Stimulated activated naive CD8-positive, alpha-beta T cell treated with anti-CD3 and anti-CD28 coated beads, Interleukin-15, Interleukin-2, amounts not matched to agents 100 U/mL and 50 U/mL, for 24 hours (primary cell): ENCODE measurements at places on chromosomes 7 and 10.

- no peak for DNase-seq
Observed at GRCh38 chr7:6482743-6483119, 35.0 kb upstream of the DAGLB start.

GRCh38 chr10:96337106-96337505 is 21.7 kb downstream of the OPALIN start:
- DNase-seq: no peak

DNA sequence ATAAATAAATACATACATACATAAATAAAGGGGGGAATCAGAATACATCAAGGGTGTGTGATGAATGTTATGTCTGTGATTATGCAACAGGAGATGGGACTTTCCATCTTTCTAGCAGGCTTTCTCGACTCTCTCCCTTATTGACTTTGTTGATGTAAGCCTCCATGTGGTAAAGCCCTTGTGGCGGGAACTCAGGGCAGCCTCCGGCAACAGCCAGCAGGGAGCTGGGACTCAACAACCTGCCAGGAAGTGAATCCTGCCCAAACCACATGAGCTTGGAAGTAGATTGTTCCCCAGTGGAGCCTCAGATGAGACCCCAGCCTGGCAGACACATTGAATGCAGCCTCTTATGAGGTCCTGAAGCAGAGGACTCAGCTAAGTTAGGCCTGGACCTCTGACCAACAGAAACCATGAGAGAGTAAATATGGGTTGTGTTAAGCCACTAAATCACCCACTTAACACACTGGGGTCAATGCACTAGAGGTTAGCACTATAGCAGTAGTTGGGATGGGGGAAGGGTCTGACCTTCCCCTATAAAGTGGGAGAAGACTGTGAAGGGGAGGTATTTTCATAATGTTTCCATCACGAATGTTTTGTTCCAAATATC is 104.0 kb downstream of the JCAD start:
- no peak for DNase-seq

DNA sequence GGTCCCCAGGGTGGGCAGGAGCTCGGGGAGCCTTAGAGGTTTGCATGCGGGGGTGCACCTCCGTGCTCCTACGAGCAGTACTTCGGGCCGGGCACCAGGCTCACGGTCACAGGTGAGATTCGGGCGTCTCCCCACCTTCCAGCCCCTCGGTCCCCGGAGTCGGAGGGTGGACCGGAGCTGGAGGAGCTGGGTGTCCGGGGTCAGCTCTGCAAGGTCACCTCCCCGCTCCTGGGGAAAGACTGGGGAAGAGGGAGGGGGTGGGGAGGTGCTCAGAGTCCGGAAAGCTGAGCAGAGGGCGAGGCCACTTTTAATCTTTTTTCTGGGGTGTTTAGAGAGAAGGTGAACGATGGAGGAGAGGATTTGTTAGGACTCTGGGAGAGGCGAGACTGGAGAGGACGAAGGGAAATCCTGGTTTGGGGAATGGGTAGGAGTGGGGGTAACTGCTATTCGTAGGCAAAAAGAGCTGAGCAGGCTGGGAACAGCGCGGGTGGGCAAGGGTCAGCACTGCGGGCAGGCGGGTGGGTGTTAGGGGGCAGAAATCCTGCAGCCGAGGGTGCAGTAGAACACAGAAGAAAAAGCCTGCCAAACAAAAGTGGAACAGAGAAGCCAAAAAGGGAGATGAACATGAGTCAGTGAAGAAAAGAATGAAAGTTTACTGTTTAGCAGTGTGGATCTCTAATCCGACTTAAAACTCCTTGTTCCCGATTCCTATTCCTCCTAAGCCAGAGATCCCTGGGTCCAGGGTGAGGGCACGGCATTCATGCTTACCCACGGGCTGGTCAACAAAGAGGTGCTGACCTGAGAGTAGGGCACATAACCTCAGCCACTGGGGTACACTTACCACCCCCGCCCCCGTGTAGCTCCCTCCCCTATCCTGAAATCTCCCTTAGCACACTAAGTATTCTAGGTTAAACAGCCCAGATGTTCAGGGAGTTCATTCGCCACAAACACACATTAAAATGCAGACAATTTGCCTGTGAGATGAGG is 26.9 kb downstream of the PRSS2 start:
- DNase-seq: peak; percentile 58

- DNase-seq: no peak
Observed at GRCh38 chr10:14397066-14397465, 66.3 kb upstream of the FRMD4A start.

DNA sequence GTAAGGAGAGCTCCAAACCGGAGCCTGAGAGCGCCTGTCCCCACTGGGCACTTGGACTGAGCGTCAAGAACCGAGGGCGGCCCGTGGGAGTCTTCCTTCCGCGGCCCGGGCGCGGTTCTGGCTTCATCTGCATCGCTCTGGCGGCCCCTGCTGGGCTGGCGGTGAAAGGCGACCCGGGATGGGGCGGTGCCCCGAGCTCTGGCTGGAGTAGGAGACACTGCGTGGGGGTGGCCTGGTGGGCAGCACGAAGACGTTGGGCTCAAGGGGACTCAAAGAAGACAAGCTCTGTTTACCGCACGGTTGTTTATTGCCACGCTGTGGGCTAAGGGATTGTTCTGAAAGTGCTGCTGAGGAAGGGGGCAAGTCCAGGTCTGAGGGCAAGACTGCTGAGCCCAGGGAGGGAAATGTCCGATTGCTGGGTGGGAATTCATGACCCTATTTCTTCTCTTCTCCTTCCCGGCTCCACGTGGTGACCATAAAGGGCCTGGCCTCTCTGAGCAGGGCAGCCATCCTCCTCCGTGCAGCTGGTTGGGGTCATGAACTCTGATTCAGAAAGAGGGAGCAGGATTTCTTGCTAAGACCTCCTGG is 29.8 kb downstream of the PLAU start:
- peak; percentile 90 for DNase-seq

DNA sequence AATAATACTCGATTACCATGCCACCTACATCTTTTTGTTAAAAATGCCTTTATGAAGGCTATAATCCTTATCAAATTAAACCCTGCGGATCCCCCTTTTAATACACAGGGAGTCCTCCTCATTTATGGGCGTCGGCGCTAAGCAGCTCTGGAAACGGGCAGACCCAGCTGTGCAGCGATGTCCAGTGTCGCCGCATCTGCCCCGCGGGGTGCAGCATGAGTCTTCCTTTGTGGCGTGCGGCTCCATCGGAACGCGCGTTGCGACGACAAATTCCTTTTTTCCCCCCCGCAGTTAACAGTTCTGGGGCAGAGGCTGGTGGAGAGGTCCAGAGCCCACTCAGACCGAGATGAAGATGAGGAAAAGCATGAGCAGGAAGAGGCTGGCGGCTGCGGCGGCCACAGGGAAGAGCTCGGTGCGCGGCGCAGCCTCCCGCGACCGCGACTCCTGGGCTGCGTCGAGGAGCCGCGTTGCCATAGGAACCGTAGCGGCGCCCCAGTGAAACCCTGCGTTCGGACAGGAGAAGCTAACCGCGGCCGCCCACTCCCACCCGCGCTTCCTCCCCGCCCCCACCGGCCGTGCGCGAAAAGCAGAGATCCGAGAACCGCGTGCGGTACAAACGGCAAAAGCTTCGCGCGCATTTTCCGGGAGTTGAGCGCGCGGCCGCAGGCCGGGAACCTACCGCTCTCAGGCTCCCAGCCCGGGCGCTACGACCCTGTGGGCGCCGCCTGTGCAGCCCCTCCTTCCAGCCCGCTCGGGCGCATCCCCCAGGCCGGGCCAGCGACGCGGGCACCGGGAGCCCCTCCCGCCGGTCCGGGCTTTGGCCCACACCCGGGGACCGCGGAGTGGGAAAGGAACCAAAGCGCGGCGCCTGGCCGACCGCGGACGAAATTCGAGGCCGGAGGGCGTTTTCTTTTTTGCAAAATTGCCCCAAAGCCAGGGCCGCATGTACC is 130.6 kb downstream of the SPAG6 start:
- peak; percentile 46 for DNase-seq

DNA sequence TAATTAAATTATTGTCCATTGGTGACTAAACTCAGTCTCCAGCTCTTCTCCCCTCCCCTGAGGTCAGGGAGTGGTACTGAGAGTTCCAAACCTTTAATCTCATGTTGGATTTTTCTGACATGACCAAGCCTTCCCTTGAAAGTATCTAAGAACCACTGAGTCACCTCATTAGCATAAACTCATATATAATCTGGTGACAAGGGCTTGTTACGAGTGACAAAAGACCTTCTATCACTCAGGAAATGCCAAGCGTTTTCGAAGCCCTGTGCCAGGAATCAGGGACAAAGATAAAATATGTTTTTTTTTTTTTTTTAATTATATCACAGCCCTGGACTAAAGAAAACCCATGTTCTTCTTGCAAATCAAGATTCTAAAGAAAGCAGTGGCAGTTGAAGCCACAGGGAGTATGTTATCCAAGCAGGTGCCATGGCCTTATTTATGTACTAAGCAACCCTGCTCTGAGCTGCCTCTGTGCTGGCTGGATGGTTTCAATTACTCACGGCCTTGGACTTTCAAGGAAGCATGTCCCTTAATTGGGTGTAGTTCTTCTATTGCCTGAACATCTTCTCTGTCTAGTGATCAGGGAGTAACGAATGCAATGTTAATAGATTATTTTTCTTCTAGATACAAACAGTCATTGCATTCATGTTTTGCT is 169.0 kb upstream of the PRKCQ start:
- no peak for DNase-seq

DNA sequence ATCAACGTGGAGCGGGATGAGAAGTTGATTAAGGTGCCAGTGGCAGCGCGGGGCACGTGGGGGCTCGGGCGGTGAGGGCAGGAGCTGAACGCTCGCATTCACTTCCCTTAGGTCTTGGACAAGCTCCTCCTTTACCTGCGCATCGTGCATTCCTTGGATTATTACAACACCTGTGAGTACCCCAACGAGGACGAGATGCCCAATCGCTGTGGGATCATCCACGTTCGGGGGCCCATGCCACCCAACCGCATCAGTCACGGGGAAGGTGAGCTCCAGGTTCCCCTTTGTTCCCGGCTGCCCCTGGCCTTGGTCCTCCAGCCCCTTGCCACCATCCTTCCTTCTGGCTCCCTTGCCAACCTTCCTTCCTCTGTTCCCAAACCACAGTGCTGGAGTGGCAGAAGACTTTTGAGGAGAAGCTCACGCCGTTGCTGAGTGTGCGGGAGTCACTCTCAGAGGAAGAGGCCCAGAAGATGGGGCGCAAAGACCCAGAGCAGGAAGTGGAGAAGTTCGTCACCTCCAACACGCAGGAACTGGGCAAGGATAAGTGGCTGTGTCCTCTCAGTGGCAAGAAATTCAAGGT is 2.5 kb downstream of the UFSP1 start:
- peak; percentile 15 for DNase-seq

- no peak for DNase-seq
Observed at GRCh38 chr10:62082729-62083411, 181.4 kb downstream of the ARID5B start.

- no peak for DNase-seq
Observed at GRCh38 chr10:1316809-1317143, 260.6 kb downstream of the WDR37 start.

DNA sequence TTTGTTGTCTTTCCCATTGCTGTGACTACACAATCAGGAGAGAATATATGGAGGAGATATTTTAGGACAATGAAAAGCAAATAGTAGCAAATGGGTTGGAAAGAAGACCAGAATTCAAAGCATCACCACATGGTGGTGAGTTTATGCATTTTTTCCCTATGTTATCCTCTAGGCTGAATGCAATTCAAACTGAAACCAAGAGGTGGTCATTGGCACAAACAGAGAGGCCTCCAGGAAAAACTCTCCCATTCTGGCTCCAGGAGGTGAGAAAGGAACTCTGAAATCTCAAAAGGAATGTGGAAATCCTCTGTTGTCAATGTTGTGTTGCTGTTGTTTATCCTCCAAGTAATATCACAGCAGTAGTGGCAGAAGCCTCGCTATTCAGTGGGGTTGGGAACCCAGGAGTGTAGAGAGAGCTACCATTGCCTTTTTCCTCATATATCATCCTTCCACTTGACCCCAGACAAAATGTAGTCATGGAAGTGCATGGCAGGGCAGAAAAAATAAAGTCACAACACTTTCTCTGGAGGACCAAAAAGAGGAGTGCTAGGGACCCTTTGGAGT is 819.1 kb downstream of the GRID1 start:
- DNase-seq: no peak

DNA sequence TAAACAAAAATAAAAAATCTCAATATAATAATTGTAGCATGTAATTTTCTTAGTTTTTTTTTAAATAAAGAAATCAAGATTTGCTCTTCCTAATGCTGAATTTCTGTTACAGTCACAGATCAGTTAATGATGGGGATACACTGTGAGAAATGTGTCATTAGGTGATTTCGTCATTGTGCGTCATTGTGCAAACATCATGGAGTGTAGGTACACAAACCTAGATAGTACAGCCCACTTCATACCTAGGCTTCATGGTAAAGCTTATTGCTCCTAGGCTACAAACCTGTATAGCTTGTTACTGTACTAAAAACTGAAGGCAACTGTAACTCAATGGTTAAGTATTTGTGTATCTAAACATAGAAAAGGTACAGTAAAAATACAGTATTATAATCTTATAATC is 74.4 kb upstream of the LSM8 start:
- no peak for DNase-seq

GRCh38 chr7:25181532-25181931 is 46.8 kb downstream of the NPVF start:
- DNase-seq: no peak

- no peak for DNase-seq
Observed at GRCh38 chr7:156446990-156447389, 193.6 kb upstream of the RNF32 start.

- DNase-seq: no peak
Observed at GRCh38 chr10:42827201-42827600, 44.6 kb downstream of the BMS1 start.

- DNase-seq: no peak
Observed at GRCh38 chr7:138842111-138842510, 44.1 kb upstream of the ATP6V0A4 start.

GRCh38 chr10:116868722-116869121 is 19.4 kb downstream of the ENO4 start:
- no peak for DNase-seq

- no peak for DNase-seq
Observed at GRCh38 chr7:123573341-123573740, 15.7 kb upstream of the NDUFA5 start.

DNA sequence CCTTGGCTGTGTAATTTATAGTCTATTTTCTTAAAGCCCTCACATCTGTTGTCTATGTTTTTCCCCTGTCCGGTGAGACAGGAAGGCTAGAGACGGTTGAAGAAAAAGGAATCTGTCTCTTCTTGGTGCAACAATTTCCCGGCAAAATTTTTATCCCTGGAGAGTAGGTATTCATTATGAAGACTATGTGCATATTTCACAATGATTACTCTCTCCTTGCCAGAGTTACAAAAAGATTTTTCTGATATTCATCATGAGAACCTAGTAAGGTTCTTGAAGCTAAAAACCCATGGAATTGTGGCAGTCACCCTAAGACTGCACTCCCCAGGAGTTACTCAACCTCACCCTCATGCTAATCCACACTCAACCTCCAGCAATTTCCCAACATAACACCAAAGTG is 55.0 kb upstream of the GHITM start:
- DNase-seq: no peak

DNA sequence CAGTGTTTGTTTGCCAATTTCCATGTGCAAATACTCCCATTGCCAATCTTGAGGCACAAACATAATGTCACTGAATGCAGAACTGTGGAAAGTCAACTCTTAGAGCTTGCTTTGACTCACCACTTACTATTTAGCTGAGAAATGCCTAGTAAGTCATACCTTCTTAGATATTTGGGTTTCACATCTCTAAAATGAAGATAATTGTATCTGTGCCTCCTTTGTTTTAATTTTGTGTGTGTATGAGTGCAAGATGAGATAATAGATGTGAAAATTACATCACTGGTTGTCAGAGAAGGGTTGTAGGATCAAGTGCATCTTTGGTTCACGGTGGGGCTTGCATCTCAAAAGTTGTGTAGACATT is 407.5 kb downstream of the INHBA start:
- no peak for DNase-seq

GRCh38 chr10:29620112-29620690 is 14.6 kb downstream of the SVIL start:
- DNase-seq: no peak

GRCh38 chr7:150648353-150649079 is 16.3 kb upstream of the GIMAP6 start:
- DNase-seq: no peak
